ENCODE measurements at places on chromosomes 3 and 15.

- DNase-seq = no peak
Measured at GRCh38 chr3:81354119-81354518, 407.3 kb downstream of the GBE1 start.

GRCh38 chr3:101300073-101300472 is 20.3 kb downstream of the IMPG2 start:
- peak; percentile 8 for DNase-seq

GRCh38 chr15:83556754-83557153 is 97.2 kb upstream of the ADAMTSL3 start:
- DNase-seq = no peak

- no peak for DNase-seq
Measured at GRCh38 chr15:63372753-63373152, 8.9 kb downstream of the CA12 start.

GRCh38 chr3:133570139-133570936 is 3.1 kb upstream of the CDV3 start:
- DNase-seq = peak; percentile 51

DNA sequence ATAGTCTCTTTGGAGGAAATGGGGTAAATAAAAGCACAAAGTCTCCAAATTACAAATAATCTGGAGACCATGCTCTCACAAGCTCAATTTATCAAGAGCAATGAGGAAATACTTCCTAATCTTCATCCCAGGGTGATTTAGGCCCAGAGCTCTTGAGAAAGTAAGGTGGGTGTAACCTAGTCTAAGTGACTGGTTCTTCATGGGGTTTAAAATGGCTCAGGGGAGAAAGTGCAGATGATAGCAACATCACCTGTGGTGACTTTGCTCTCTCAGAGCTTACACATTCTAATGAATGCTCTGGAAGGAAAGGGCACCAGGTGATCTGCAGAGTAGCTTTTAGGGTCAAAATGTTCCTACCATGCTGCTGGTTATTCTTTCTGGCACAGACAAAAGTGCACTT is 118.4 kb upstream of the TP63 start:
- no peak for DNase-seq

- peak; percentile 73 for DNase-seq
Measured at GRCh38 chr3:123552095-123552714, 32.6 kb downstream of the HACD2 start.

DNA sequence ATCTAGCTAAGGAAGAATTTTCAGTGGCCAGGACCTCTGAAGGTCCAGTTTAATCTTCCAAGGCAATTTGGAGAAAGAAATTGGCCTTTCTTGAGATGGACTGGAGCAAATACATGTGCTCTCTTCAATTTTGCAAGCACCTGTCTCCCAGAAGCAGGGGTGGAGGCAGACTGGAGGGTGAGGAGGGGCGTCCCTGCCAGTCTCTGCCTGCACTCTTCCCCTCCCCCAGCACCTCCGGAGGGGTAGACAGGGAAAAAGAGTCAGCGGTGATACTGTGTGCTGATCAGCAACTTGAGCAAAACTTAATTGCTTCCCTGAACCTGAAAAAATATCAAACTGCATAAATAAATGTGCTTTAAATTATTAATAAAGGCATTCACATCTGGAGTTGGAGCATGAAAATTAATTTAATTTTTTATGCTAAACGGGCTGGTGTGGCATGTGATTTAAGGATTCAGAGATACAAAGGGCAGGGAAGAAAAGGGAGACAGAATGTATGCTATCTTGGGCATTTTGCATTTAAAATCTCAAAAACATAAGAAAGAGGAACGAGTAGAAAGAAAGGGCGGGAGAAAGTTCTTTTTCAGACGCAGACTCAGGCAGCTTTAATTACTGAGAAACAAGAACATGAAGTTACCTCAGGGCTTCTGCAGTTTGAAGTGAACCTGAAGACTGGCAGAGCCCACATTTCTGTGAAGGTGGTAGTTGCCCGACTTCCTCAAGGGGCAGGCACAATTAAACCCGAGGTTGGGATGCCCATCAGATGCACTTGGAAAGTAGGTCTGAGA is 319.7 kb downstream of the UACA start:
- no peak for DNase-seq

DNA sequence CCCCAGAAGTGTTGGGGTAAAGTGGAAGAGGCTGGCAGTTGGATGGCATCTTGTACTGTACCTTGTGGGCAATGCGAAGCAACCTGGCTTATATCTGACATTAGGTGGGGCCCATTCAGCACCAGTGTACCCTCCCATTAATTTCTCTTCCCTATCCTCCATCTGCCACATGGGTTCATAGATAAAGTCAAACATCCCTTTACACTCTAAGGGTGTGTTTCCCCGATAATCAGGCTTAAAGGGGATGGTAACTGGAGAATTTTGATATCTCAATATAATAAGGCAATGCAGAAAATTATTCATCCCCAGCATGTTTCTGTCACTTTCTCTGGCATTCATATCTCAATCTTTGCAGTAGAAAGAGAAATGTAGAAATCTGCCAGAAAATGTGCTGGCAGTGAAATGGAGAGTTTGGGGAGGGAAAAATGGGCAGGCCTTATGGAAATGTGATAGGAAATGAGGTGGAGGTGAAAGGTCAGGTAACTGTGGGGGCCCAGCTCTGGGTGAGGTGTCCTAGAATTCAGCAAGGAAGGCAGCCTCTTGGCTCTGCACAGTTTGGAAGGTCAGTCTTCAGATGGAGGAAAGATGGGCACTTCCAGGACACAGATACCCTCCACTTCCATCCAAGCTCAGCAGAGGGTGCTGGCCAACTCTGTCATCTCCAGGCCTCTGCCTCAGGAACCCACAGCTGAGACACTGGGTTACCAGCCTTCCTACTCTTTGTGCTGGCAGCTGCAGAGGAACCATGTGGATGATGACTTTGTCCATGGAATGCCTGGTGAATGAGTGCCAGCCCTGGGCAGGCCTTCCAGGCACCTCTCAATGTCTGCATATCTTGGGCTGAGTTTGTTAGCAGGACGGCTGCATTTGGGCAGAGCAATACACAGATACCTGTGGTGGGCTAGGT is 325.9 kb upstream of the CTDSPL start:
- DNase-seq = no peak

DNA sequence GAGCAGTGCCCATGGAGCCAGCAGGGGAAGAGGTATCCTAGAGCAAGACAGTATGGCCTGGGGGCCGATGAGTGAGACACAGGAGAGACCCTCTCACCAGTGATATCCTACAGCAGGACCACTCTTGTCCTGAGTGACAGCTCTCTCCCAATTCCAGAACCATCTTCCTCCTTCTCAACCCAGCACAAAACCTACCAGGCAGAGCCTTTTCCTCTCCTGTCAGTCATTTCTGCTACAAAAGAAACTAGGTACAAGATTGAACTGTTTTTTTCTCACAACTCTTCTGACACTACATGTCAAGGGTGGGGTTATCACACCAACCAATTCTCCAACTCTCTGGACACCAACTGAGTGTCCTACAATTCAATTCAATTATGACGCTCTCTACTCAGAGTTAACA is 506.6 kb downstream of the EPHB1 start:
- no peak for DNase-seq

DNA sequence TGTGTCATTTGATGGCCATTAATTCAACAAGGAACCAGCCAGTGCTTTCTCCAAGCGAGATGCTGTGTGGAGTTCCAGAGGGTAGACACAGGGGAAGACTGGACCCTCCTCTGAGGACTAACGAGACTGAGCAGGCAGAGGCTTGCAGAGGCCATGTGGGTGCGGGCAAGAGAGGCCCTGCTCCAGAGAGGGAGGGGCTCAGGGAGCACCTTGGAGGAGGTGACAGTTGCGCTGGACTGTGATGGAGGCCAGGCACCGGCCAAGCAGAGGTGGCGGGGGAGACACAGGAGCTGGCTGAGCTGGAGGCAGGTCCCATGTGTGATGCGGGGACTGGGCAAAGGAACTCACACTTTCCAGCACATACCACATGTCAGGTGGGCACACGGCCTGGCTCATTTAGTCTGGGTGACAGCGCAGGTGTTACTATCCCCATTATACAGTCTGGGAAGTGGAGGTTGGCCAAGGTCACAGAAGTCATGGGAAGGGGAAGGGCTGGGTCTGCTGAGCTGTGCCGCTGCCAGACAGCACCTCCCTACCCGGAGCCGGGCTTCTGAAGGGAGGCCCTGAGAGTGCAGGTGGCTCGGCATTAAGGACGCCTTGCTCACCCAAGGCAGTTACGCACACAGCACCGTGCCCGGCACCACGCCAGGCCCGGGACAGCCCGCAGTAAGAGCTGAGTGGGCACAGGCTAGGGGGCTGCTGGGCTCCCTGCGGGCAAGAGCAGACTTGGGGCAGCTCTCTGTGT is 3.7 kb downstream of the MELTF start:
- DNase-seq = no peak

DNA sequence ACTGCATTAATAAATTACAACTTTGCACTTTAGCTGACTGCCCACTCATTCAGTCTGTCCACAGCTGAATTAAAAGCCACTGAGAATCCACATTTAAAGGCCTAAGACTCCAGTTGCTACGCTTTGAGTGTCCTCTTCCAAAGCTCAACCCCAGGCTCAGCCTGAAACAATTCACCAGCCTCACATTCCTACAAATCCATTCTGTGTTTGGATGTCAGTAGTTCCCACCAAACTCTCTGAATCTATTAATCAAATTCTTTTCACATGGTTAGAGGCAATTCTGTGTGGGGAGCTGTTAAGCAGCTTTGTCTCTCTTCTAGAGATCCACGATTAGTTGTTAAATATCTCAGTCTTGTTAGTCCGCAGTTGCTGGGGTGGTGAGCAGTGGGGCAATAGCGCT is 116.8 kb upstream of the UBE2E2 start:
- DNase-seq = no peak

- no peak for DNase-seq
Measured at GRCh38 chr15:43975770-43976169, 149.0 kb downstream of the WDR76 start.

GRCh38 chr3:194986208-194987043 is 284.5 kb downstream of the XXYLT1 start:
- no peak for DNase-seq

- no peak for DNase-seq
Measured at GRCh38 chr3:48756640-48757039, 39.6 kb upstream of the IP6K2 start.

GRCh38 chr15:69782809-69783208 is 314.9 kb downstream of the TLE3 start:
- no peak for DNase-seq

GRCh38 chr15:41465822-41466421 is 27.8 kb upstream of the ITPKA start:
- peak; percentile 57 for DNase-seq

GRCh38 chr3:120350401-120350941 is 1.3 kb upstream of the LRRC58 start:
- DNase-seq = peak; percentile 10

- DNase-seq = no peak
Measured at GRCh38 chr3:172559020-172559419, 35.8 kb upstream of the TNFSF10 start.

- peak; percentile 10 for DNase-seq
Measured at GRCh38 chr15:47685141-47685870, 32.0 kb upstream of the SEMA6D start.

- DNase-seq = peak; percentile 34
Measured at GRCh38 chr15:64246364-64247189, 83.8 kb upstream of the PPIB start.

GRCh38 chr3:48157950-48158376 is 30.3 kb downstream of the CDC25A start:
- DNase-seq = peak; percentile 87

DNA sequence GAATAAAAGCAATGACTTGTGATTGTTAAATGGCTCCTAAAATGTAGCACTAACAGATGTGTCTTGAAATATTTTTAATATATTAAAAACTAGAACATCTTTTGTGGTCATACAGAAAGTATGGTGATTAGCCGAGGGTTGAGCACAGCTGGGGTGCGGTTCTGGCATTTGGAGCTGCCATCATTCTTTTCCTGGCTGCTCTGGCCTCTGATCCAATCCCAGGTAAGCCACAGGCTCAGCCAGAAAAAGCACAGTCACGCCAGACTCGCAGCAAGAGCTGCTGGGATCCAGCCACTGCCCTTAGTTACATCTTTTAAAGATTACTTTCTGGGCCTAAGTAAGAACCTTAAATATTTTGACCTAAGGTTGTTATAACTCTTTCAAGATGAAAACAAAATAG is 196.8 kb downstream of the PLCL2 start:
- no peak for DNase-seq

GRCh38 chr15:69328739-69329138 is 30.0 kb downstream of the PAQR5 start:
- DNase-seq = no peak

GRCh38 chr15:52651868-52652267 is 27.3 kb downstream of the ATOSA start:
- peak; percentile 77 for DNase-seq

DNA sequence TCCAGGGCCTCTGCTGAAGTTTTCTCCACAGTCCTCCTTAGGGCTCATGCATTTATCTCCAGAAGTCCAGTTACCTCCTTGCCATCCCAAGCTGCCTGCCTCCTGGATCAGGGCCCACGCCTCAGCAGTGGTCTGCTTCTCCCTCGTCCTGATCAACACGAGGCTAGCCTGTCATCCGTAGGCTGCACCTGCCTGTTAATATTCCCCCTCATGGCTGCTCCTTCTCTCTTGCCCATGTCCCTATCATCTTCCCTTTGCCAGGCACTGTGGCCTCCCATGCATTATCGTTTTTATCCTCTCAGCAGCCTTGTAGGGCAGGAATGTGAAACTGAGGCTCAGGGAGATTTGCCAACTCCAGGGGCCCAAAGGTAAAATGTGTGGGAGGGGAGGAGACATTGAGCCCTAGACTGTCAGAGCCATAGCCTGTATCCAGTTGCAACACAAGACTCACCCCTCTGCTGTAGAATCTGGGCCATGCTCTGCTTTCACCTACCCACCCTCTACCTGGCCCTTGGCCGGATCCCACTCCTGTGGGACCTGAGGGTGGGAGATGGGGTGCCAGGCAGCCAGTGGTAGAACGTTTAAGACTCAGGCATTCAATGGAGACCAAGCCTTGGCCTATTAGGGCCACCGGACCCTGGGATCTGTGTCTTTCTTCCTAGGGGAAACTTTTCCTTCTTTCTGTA is 4.6 kb downstream of the GRM2 start:
- no peak for DNase-seq

DNA sequence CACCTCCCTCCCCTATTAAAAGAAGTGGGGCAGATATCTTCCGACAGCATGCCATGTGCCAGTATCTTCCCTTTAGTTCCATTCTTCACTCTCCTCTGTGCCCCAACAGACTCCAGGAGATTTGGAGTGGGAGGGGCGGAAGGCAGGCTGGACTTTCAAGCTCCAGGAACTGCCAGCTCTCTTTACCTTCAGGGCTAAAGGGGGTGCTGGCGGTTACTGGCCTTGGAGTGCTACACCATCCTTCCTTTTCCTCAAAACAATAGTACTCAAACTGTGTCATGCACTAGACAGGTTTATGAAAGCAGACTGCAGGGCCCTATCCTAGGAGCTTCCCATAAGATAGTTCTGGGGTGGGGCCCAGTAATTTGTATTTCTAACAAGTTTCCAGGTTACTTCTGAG is 6.0 kb downstream of the LINS1 start:
- DNase-seq = no peak

- DNase-seq = peak; percentile 93
Measured at GRCh38 chr15:56244038-56244810, 545 bp upstream of the RFX7 start.

GRCh38 chr3:120775411-120775810 is 32.9 kb downstream of the GTF2E1 start:
- DNase-seq = no peak

GRCh38 chr3:42161050-42161935 is 70.1 kb downstream of the TRAK1 start:
- DNase-seq = peak; percentile 28

GRCh38 chr15:35184646-35185045 is 99.6 kb upstream of the NANOGP8 start:
- no peak for DNase-seq
